ENCODE measurements at places on chromosomes 12 and 14. TPM values are rescaled to one million over a fixed set of nuclear protein-coding genes. Genes with fewer than 3 reads are reported as not detected.

Gene PRB2
- total RNA-seq = not detected

Gene PA2G4
- total RNA-seq = 237 TPM

Gene MAP3K9
- 30.8 TPM for total RNA-seq

Gene EFS
- total RNA-seq = 18.9 TPM

Gene SPX
- 0.16 TPM for total RNA-seq

Gene CCDC177
- 1.7 TPM for total RNA-seq

Gene MMP17
- 48.5 TPM for total RNA-seq

Gene RNF212B
- not detected for total RNA-seq

Gene HIGD1C
- not detected for total RNA-seq

Gene TAS2R43
- 2.6 TPM for total RNA-seq

Gene PGF
- total RNA-seq = 6.3 TPM

Gene AKAP6
- total RNA-seq = 0.38 TPM

Gene ANG
- 2.3 TPM for total RNA-seq

DNA sequence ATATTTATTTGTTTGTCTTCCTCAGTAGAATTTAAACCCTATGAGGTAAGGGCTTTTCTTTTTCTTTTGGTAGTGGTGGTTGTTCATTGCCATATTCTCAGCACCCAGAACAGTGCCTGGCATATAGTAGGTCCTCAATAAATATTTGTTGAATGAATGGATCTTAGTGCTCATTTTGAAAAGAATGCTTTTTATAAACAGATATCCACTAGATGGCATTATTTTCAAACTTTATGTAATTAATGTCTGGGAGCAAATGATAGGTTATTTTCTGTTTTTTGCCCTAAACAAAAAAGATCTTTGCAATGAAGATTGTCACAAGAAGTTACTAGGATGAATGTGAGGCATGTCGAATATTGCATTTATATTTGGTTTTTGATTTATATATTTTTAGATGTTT, 64.1 kb downstream of the RAD51B start:
- no peak for DNase-seq

DNA sequence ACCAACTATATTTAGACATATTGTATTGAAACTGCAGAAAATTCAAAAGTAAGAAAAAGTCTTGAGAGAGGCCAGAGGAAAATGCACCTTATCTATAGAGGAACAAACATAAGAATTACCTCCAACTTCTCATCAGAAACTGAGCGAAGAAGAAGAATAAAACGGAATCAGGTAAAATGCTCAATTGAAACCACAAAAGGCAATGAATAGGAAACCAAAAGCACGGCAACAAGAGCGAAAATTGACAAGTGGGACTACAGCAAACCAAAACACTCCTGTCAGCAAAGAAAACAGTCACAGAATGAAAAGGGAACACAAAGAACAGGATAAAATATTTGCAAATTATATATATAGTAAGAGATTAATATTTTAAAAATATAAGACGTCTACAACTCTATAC, 61.9 kb upstream of the PARP11 start:
- DNase-seq = no peak

DNA sequence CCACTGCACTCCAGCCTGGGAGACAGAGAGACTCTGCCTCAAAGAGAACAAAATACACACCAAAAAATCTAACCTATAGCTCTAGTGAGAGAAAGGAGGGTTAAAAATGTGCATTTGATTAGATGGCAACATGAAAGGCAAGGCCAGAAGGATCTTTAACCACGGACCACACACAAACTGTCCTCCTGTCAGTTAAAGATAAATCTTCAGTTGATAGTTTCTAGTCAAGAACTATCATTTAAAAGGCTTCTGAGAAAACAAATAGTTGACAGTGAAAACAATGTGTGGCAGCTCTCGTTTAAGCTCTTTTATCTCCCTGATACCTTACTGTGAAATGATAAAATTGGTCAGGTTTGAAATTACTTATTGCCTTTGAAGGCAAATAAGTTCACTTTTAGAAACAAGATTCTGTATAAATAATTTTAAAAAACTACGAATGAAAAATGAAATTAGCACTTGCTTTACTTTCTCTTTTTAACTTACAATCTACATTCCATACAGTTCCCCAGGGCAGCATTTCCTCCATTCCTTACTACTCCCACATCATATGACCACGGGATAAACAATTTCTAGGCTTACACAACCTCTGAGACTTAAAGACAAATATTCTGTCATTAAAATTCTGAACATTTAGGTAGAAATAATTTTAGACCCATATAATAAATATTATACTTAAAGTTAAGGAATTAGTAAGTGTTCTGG, 71.4 kb upstream of the GNPNAT1 start:
- no peak for DNase-seq

DNA sequence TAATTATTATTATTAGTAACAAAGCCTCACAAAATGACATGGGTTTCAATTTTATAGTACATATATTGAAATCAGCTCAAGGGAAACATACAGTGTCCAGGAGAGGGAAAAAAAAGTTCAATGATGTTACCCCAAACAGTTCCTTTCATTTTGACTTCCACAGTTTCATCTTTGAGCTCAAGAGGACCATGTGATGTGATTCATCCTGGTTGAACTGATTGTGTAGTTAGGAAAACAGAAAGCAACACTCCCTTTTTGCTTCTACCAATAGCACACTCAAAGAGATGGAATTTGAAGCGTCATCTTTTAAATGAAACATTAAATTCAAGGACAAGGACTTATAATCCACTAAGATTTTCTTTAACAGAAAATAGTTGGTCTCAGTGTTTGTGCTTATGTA, 461.0 kb downstream of the FOXG1 start:
- DNase-seq = no peak

DNA sequence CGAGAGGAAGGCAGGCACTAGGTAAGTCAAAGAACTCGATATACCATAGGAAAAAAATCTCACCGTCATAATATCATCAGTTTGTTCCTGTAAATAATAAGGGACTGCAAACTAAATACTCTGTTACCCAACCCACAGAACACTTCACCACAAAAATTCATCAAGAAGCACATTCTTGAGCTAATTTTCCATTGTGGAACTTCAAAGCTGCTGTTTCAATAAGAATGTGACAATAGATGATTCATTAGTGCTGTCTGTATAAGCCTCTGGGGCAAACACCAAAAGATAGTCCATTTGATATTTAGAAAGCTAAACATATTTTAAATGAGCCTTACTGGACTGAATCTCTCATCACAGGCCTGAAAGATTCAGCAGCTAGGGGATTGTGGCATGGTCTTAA, 219.4 kb downstream of the KSR2 start:
- DNase-seq = no peak

- DNase-seq = no peak
These were observed 941 bp upstream of the STAB2 start for GRCh38 chr12:103586132-103586531.

- DNase-seq = no peak
These were observed 30.0 kb downstream of the TMEM132D start for GRCh38 chr12:129873833-129874208.

DNA sequence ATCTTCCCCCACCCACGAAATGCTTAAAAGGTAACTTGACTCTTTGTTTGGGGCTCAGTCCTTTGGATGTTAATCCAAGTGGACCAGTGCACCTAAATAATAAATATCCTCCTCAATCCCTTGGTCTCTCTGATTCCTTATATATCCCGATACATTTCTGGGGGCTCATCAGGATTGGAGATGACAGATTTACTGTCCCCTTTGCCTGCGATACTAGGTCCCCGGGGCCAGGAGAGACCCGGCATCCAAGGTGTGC, 26.3 kb downstream of the KLRK1 start:
- no peak for DNase-seq

DNA sequence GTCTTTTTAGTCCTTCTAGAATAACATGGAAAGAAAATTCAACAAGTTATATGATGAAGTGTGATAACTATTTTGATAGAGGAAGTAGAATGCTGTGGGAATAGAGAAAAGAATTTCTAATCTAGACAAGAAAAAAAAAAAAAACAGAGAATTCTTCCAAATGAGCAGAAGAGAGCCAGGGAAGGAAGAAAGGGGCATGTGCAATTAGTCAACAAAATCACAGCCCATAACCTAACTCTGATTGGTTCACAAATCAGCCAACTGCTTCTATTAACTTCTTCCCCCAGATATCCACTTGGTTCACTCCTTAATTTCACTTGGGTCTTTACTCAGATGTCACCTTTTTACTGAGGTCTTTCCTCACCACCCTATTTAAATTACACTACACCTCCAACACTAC, 69.5 kb downstream of the BTG1 start:
- no peak for DNase-seq

- DNase-seq = no peak
These were observed 62.3 kb downstream of the SAMD4A start for GRCh38 chr14:54629183-54629582.

GRCh38 chr12:4833524-4833923, 76.2 kb upstream of the KCNA1 start:
- no peak for DNase-seq

GRCh38 chr12:66137937-66138336, 7.4 kb upstream of the LLPH start:
- DNase-seq = no peak

DNA sequence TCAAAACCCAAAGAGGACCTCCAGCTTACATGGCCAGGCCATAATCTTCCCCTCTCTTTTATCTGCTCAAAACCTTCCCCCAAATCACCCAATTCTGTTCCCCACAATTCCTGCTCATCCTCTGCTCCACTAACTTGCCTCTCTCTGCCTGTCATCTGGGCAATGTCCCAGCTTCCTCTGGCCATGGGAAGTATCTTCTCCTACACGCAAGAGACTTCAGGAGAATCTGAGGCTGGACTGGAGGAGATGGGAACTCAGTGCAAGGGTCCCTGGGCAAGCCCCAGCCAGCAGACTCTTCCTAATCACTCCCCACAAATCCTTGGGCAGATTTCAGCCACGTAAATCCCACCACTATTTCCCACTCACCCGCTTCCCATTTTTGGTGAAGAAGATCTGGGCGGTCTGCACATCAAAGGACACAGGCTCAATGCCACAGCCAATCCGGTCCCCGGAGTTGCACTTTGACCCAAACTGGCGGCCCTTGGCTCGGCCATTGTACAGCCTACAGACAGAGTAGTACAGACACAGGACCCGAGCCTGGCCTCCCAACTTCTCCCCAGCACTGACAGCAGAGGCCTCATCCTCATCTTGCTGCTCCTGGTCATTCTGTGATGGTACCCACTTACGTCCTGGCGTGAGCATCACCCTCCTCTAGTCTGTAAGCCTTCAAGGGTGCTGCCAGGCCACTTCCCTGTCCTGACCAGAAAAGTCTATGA, 4.7 kb downstream of the SPRYD3 start:
- no peak for DNase-seq

GRCh38 chr14:95956601-95957460, 80.2 kb downstream of the TUNAR start:
- no peak for DNase-seq

- no peak for DNase-seq
These were observed 28.1 kb downstream of the ZFYVE21 start for GRCh38 chr14:103743691-103744090.

DNA sequence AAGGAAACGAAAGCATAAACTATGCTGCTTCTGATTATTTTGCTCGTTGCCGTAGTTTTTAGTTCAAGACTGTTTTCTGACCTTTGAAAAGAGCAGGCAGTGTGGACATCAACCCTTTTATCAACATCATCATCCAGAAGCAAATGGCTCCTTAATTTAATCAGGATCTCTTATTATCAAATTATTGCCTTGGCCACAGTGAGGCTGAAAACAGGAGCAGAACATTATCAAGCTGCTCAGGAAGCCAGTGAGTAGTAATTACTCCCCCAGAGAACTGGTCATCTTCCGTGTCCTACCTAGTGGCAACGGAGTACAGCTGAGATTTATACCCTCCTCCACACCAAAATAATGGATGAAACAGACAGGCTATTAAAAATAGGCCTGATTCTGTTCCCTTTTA, 2.2 kb upstream of the DIABLO start:
- DNase-seq = no peak

GRCh38 chr14:90512329-90512991, 115.6 kb downstream of the CALM1 start:
- no peak for DNase-seq

DNA sequence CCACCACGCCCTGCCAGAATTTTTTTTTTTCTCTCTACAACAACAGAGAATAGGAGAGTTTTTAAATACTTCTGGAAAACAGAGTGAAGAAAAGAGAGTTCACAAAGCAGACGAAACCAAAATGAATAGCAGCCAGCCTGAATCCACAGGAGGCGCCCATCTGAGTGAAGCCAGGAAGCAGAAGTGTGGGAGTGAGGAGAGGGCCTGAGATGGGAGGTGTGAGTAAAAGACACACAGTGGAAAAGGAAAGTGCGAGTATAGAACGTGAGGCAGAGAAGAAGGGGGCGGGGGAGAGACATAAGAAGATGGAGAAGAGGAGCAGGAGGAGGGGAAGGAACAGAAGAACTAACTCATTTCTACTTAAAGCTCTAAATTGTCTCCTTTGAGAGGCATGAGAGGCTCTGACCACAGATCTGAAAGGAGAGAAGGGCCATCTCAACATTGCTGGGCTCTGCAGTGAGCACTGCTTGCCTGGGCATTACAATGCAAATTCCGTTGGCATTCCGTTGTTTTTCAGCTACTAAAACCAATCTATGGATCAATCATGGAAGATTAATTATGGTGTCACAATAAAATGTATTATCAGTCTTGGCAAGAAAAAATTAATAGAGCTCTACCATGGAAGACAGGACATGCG, 140.1 kb upstream of the CPSF6 start:
- peak; percentile 32 for DNase-seq

GRCh38 chr14:75752086-75752485, 91.0 kb downstream of the TTLL5 start:
- DNase-seq = no peak

DNA sequence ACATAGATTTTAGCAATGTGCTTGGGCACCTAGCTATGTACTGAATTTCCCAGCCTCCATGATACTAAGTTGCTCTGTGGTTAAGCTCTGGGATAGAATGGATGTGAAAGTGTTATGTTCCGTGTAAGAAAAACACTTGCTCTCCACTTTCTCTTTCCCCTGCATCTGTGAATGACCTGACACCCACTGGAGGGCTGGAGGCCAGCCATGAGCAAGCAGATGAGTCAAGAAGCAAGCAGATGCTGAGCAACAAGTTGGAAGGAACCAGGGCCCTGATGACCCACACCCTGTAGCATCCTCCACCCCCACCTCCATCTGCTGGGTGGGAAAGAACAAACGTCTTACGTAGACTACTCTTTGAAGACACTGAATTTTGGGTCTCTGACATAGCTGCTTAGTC, 56.6 kb downstream of the EID3 start:
- no peak for DNase-seq

DNA sequence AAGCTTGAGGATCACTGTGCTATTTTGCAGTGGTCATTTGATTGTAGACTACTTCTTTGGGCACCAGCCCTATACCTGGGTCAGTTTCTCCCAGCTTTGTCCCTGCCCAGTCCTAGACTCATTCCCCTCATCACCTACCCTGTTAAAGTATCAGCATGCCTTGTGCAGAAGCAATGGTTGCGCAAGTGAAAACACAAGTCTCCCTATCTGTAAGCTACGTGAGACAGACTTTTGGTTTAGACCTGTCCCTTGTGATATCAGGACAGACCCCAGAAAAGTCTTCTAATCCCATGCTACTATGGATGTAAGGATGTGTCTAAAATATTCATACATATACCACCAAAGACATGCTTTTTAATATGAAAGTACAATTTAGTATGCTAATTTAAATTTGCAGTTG, 88.8 kb upstream of the ATP2B1 start:
- no peak for DNase-seq

- DNase-seq = no peak
These were observed 213.3 kb upstream of the CLEC14A start for GRCh38 chr14:38469156-38469555.
